ENCODE measurements at places on chromosomes 2 and 18. TPM values are rescaled to one million over a fixed set of nuclear protein-coding genes. Genes with fewer than 3 reads are reported as not detected.

DNA sequence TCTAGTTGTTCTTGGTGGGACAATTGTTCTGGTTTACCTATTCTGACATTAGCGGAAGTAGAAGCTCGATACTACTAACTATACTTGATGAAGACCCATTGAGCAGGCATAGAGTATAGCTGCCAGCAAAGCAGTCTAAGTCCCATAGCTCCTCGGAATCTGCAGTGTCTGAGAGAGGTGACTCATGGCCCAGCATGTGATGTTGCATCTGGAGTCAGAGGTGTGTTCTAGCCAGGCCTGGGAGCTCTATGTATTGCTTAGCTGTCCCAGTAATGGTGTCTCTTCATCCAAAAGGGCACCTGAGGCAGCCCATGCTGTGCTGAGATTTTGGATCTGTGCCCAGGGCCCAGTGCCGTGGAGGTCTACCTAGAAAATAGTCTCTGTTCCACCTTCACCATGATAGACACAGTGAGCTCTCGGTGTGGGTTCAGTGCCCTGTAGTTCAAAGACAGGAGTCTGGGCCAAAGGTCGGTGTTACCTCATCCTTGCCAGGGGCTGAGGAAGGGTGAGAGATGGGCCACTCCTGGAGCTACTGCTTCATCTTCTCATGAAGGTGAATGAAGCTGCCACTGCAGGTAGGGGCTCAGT lies 47.3 kb downstream of the MEX3C start:
- H3K4me3 ChIP-seq: no peak overlapping the region
- no peaks in the 10 kb centered on the region for H3K36me3 ChIP-seq
- peaks cover 8% of the 10 kb centered on the region for H3K27me3 ChIP-seq
- no peak overlapping the region for H3K27ac ChIP-seq
- H3K4me1 ChIP-seq: peaks cover 9% of the 10 kb centered on the region

- no peak for DNase-seq
- H3K27ac ChIP-seq: no peak overlapping the region
- no peaks in the 10 kb centered on the region for H3K36me3 ChIP-seq
- H3K4me1 ChIP-seq: no peaks in the 10 kb centered on the region
These were observed 475.8 kb downstream of the LRRTM4 start for GRCh38 chr2:77046339-77046738.

DNA sequence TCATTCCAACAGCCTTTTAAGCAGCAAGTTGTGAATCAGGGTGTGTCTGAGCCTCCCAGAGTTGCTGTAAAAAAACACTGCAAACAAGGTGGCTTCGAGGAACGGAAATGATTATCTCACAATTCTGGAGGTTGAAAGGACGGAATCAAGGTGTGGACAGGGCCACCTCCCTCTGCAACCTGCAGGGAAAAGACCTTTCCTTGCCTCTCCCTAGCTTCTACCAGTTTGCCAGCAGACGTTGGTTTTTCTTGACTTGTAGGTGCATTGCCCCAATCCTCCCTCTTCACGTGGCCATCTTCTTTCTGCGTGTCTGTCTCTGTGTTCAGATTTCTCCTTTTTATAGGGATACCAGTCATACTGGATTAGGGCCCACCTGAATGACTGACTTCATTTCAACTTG lies 24.8 kb upstream of the TMEM131 start:
- H3K36me3 ChIP-seq: peaks cover 5% of the 10 kb centered on the region
- peaks cover 6% of the 10 kb centered on the region for H3K27me3 ChIP-seq
- DNase-seq: no peak
- peaks cover 8% of the 10 kb centered on the region for H3K4me1 ChIP-seq
- no peak overlapping the region for H3K27ac ChIP-seq

- H3K4me1 ChIP-seq: no peaks in the 10 kb centered on the region
- DNase-seq: no peak
- H3K27me3 ChIP-seq: no peaks in the 10 kb centered on the region
These were observed 595.5 kb upstream of the ID2 start for GRCh38 chr2:8086357-8086756.

- no peak overlapping the region for H3K4me3 ChIP-seq
- peaks cover 47% of the 10 kb centered on the region for H3K4me1 ChIP-seq
- peak; percentile 29 for DNase-seq
- no peaks in the 10 kb centered on the region for H3K27me3 ChIP-seq
- H3K27ac ChIP-seq: peak overlapping the region; percentile 56
These were observed 67.4 kb downstream of the POLE4 start for GRCh38 chr2:75025633-75026380.

CDKL4 gene
- 0.58 TPM for total RNA-seq

RAX gene
- total RNA-seq: not detected

All from HFFc6 (cell line).